ENCODE measurements at places on chromosomes 4 and X. TPM values are rescaled to one million over a fixed set of nuclear protein-coding genes. Genes with fewer than 3 reads are reported as not detected.

DNA sequence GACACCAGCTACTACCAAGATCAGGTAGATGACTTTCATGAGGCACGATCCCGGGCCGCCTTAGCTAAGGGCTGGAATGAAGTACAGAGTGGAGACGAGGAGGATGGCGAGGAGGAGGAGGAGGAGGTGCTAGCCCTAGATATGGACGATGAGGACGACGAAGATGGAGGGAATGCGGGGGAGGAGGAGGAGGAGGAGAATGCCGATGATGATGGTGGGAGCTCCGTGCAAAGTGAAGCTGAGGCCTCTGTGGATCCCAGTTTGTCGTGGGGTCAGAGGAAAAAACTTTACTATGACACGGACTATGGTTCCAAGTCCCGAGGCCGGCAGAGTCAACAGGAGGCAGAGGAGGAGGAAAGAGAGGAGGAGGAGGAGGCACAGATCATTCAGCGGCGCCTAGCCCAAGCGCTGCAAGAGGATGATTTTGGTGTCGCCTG is 481 bp downstream of the UTP3 start:
- DNase-seq, result no peak

GRCh38 chr4:52617336-52618020 is 41.6 kb downstream of the USP46 start:
- no peak for DNase-seq

GRCh38 chr4:86338521-86338920 is 21.3 kb downstream of the MAPK10 start:
- no peak for DNase-seq

DNA sequence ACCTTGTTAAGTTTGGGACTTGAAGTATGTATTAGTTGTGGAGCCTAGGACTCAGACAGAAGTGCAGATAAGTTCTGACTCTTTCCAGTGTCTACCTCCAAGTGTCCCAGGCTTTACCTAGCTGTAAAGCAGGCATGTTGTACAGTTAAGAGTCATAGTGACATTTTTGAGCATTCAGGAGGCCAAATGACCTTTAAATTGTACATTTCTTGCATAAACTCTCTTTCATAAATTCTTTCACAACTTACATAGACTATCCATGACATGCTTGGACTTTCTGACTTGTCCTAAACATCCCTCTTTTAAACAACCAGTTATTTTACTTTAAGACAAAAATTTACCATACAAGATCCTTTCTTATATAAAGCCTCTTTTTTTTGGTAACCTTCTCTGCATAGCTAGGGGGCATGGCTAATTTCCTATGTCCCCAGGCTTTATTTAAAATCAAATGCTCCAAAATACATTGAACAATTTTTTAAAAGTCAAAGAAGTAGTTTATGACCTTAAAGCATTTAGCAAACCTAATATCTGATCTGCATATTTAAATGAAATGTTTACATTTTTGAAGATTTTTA is 40.1 kb upstream of the UGT8 start:
- peak; percentile 17 for DNase-seq

- peak; percentile 7 for DNase-seq
Measured at GRCh38 chr4:176833400-176834175, 40.9 kb upstream of the VEGFC start.

GRCh38 chrX:81286608-81287007 is 84.7 kb downstream of the SH3BGRL start:
- no peak for DNase-seq

- no peak for DNase-seq
Measured at GRCh38 chrX:68910731-68911428, 82.1 kb downstream of the EFNB1 start.

DNA sequence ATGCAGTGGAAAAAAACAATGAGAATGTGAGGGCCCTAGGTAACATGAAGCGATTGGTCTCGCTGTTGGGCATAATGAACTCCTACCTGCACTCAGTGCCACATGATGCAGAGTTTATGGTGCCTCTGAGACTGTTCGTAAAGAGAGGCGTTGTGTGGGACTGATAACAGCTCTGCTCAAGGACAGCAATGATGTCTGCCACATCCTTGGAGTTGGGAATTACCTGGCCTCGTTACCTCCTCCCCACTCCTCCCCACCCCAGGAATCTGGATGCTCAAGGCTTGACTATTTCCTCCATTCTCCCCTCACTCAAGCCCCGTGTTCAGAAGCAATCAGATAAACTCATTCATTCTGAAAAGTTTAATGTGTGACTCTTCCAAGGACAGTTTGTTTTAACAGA is 148.0 kb upstream of the JADE1 start:
- peak; percentile 84 for DNase-seq

DNA sequence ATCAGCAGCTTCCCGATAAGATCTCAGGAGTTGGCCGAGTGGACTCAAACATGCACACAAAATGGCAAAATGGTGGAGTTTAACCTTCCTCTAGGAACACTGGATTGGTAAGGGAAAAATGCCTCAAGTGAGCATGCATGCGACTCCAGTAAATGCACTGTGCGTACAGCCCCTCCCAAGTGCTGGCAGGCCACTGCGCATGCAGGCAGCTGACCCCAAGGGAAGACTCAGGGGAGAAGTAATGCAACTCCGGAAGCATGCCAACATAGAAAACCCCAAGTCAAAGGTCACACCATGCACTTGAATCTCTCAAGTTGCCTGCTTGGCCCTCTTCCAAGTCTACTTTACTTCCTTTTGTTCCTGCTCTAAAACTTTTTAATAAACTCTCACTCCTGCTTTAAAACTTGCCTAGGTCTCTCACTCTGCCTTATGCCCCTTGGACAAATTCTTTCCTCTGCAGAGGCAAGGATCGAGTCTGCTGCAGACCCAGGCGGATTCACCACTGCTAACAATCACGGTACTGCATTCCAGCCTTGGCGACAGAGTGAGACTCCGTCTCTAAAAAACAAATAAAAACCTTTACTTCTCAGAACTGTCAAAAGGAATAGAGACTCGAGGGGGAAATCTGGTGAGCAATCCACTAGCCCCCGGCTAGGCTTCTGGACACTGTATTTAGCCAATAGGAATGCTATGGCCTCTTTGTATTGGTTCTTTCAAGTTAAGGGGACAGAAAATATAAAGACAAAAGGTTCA is 33.5 kb downstream of the NYX start:
- DNase-seq, result no peak

The TRMT44 gene
- polyA plus RNA-seq, result 13.1 TPM

GRCh38 chr4:17699380-17699779 is 82.0 kb downstream of the FAM184B start:
- no peak for DNase-seq

GRCh38 chrX:54208531-54208930 is 25.5 kb upstream of the FAM120C start:
- DNase-seq, result no peak

DNA sequence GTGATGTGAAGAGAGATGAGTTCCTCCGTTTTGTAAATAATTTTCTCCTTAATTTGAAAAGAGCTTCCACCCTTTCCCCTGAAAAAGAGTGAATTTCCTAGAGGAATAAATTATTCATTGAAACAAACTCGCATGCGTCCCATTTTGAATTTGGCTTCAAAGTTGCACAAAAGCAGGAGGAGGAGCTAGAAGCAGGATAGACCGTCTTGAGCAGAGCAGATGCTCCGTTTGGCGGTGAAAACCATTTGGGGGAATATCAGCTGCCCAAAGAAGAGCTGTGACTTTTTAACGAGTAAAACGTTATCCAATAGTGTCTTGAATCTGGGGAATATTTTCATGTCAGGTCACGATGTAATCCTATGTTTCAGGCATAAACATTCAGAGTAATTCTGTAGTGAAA is 42.0 kb downstream of the FAM149A start:
- no peak for DNase-seq

DNA sequence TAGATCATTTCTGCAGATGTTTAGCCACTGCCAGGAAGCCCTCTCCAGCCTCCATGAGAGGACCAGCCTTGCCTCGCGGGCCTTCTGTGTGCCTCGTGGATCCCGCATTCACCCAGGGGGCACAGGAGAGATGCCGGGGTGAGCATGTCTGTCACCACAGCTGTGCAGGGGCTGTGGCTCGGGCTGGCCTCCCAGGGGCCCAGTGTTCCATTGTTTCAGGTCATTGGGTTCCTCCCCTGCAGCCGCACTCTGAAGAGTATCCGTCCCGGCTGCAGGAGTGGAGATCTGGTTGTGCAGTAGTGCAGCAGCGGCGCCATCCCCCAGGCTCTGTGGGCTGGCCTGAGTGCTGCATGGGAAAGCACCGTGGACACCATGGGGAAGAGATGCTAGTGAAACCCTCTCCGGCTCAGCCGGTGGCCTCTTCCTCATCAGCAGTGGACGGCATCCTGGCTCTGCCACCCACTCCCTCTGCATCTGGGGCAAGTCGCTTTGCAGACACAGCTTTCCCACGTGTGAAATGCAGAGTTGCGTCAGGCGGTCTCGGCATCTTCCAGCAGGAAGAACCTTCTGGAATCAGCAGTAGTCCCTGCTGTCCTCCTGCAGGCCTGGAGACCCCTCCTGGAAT is 29.1 kb downstream of the TBC1D14 start:
- no peak for DNase-seq

The C4orf54 gene
- polyA plus RNA-seq, result 0.18 TPM

- no peak for DNase-seq
Measured at GRCh38 chrX:8289523-8289922, 118.5 kb upstream of the VCX2 start.

The SMARCAD1 gene
- polyA plus RNA-seq, result 32.1 TPM

The DOK7 gene
- 8.5 TPM for polyA plus RNA-seq

The CPLX1 gene
- polyA plus RNA-seq, result 2.8 TPM

- DNase-seq, result no peak
Measured at GRCh38 chr4:124868495-124868894, 156.0 kb upstream of the ANKRD50 start.

GRCh38 chr4:38160487-38161207 is 200.4 kb downstream of the PTTG2 start:
- peak; percentile 88 for DNase-seq

DNA sequence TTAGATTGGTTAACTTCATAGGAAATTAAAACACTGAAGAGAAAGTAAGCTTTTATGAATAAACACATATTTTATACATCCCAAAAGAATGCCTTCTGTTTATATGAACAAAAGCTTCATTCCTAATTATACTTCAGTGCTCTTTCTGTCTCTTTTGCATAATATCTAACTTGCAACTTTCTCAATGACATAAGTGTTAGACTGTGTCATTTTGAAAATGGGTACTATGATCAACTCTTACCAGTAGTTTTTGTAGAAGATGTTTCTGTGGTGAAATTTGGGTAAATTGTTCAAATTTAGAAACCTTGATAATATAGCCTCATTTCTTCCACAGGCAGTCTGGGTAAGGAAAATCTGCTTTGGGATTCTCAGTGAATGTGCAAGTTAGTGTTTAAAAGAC is 991.4 kb downstream of the CCSER1 start:
- DNase-seq, result no peak

DNA sequence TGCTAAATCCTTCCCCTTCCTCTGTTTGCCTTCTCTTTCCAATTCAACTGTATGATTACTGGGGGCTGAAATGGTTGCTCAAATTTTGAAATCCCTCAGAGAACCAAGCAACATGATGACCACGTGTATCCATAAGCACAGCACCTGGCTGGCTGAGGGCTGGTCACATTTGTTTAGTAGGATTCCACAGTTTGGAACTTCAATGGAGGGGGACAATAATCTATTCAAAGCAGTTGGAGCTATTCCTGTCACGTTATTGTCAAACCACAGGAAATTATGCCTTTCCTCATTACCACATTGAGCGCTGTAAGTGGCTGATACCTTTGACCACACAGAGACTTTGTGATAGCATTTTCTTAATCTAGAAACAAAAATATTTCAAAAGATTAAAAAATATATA is 7.0 kb downstream of the TMSB4X start:
- DNase-seq, result no peak

DNA sequence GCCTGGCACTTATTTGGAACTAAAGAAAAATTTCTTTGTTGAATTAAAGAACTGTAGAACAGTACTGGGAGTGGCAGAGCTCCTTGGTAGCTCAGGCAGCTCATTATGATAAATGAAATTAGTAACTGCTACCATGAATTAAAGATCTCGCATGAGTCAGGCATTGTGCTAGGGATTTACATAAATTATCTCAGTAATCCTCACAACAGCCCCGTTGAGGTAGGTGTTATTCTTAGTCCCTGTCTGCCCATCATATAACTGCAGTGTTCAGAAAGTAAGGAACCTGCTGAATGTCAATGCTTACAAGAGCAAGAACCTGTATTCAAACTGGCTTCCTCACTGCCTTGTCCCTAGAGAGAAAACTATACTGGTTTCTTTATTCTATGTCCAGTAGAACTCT is 108.3 kb downstream of the NLGN4X start:
- DNase-seq, result no peak

- no peak for DNase-seq
Measured at GRCh38 chr4:178941975-178942374, 1499.7 kb upstream of the AGA start.

DNA sequence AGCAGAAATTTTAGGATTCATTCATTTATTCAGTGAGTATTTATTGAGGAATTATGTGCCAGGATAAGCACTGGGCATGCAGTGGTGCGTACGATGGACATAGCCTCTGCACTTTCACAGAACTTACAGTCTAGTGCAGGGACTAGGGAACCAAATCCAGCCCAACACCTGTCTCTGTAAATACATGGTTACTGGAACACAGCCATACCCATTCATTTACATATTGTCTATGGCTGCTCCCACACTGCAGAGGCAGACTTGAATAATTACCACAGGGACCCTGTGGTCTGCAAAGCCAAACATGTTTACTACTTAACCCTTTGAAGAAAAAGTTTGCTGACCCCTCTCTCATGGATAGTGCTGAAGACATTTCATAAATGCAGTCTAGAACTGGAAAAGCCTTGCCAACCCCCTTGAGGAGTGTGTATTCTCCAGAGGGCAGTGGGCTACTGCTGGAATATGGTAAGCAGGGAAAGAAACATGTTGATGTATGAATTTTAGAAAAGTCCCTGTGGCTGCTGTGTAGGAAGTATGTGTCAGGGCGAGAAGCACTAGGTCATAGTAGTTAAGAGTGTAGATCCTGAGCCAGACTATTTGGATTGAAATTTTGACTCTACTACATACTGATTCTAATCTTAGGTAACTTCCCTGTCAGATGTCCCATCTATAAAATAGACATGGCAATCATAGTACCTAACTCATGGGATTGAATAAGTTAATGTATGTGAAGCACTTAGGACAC is 75.5 kb downstream of the GALNT7 start:
- no peak for DNase-seq

DNA sequence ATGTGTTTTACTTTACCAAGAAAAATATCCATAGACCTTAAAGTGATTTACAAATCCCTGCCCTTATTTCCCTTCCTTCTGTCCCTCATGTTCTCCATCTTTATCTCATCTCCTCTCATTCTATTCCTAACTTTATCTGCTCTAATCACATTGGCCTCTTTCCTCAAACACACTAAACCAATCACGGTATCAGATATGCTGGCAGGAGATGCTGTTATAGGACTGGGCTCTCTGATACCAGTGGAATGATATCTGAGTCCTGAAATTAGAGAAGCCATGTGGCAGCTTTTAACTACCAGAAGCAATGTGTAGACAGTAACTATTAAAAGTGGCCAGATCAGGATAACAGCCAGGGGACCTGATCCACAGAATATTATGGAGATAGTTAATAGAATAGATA is 49.9 kb upstream of the GIMD1 start:
- DNase-seq, result no peak

All from large intestine (tissue), 12 donors.